Activated CD8-positive, alpha-beta T cell treated with anti-CD3 and anti-CD28 coated beads, Interleukin-2, amount 10 ng/mL, durations not matched to agents 7 days and 5 days (primary cell): ENCODE measurements at places on chromosomes 16 and 17. TPM values are rescaled to one million over a fixed set of nuclear protein-coding genes. Genes with fewer than 3 reads are reported as not detected.

The CENPX gene
- 87.7 TPM for total RNA-seq

The PPY gene
- not detected for total RNA-seq

DNA sequence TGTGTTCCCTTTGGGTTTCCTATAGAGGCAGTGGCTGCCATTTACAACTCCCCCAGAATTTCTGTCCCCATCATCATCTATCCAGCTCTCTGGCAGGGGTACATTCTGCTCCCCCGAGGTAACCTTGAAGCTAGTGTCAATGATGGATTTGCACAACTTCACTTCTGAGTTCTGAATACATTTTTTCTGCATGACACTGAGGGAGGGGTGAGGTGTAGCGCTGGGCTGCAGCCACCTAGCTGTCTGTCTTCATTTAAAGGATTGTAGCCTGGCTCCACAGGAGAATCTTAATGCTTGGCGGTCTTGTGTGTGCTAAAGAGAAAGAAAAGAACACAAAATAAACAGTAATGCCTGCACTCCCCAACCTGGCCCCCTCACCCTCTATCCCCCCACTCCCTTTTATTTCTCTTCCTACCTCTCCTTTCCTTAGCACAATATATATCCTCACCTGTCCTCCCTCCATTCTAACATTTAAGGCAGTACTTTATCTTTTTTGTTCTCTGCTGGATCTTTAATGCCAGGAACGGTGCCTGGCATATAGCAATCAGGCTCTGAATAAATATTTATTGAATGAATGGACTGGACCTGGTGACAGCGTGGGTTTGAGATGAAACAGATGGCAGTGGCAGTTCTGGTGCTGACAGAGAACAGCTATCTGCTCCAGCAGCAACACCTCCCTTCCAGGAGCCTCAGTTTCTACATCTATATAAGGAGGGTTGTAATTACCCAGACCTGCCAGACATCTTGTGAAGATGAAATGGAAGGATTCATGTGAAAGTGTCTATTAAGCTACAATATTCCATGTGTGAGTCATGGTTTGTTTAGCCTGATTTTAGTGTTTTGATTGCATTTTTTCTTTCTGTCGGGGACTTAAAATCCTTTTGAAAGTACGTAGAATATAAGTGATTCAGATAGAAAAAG lies 163.5 kb upstream of the CDH11 start:
- no peak for DNase-seq
- no peak overlapping the region for H3K27ac ChIP-seq
- no peaks in the 10 kb centered on the region for H3K36me3 ChIP-seq
- no peaks in the 10 kb centered on the region for H3K27me3 ChIP-seq

GRCh38 chr17:56926704-56927103 lies 12.9 kb upstream of the TRIM25 start:
- H3K36me3 ChIP-seq, result peaks cover 18% of the 10 kb centered on the region
- no peak overlapping the region for H3K27ac ChIP-seq
- no peaks in the 10 kb centered on the region for H3K4me1 ChIP-seq
- H3K4me3 ChIP-seq, result no peak overlapping the region

DNA sequence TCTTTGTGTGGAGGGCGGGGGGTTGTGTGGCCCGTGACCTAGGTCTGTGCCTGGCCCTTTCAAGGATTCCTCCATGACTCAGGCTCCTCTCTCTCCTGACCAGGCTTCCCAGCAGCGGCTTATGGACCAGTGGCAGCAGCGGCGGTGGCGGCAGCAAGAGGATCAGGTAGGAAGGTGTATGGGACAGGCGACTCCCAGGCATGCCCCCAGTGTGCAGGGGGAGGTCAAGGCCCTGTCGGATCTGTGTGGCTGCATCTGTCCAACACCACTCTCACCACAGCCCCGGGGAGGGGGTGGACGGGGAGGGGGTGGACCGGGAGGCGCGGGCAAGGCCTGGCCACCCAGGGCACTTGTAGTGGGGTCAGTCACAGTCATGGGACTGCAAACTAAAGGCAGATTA lies 93.1 kb downstream of the CCDC182 start:
- H3K27ac ChIP-seq, result no peak overlapping the region
- H3K4me3 ChIP-seq, result no peak overlapping the region
- DNase-seq, result no peak
- peaks cover 8% of the 10 kb centered on the region for H3K36me3 ChIP-seq
- H3K27me3 ChIP-seq, result no peaks in the 10 kb centered on the region
